A549 treated with Mapracorat at 1 μM for 4 hours (cell line): ENCODE measurements at places on chromosomes 16 and 17. TPM values are rescaled to one million over a fixed set of nuclear protein-coding genes. Genes with fewer than 3 reads are reported as not detected.

The CA4 gene
- 0.12 to 0.24 TPM (median 0.23 TPM) in 3 of 5 replicates, not detected in the others for total RNA-seq

The SLC35G6 gene
- 0.07 TPM in 1 of 5 replicates, not detected in the others for total RNA-seq

The GAN gene
- total RNA-seq, result 2.1 to 3.5 TPM (median 2.5 TPM) in 5 replicates

The ANKRD40CL gene
- not detected in 5 replicates for total RNA-seq

The MYH3 gene
- 0.72 to 1.6 TPM (median 0.74 TPM) in 5 replicates for total RNA-seq

The KRTAP9-8 gene
- not detected in 5 replicates for total RNA-seq

The CLEC19A gene
- total RNA-seq, result 0.11 to 0.32 TPM (median 0.19 TPM) in 4 of 5 replicates, not detected in the other

The CPD gene
- total RNA-seq, result 19.9 to 37.6 TPM (median 29.6 TPM) in 5 replicates

The SLC5A2 gene
- total RNA-seq, result 0.23 to 0.34 TPM (median 0.27 TPM) in 4 of 5 replicates, not detected in the other

The SLC47A1 gene
- total RNA-seq, result 20.8 to 22.9 TPM (median 22.3 TPM) in 5 replicates
